ENCODE measurements at places on chromosomes 13 and 19. TPM values are rescaled to one million over a fixed set of nuclear protein-coding genes. Genes with fewer than 3 reads are reported as not detected.

Gene WBP4
- total RNA-seq, result 9.2 TPM

Gene TMEM150B
- total RNA-seq, result not detected

Gene MIR17HG
- 15.1 TPM for total RNA-seq

GRCh38 chr13:25111585-25111956, 15.6 kb downstream of the PABPC3 start:
- no peak overlapping the region for H3K27ac ChIP-seq
- H3K36me3 ChIP-seq, result no peaks in the 10 kb centered on the region
- no peak for DNase-seq
- H3K4me3 ChIP-seq, result no peak overlapping the region
- H3K27me3 ChIP-seq, result no peaks in the 10 kb centered on the region

- DNase-seq, result no peak
- no peak overlapping the region for H3K4me3 ChIP-seq
- H3K27ac ChIP-seq, result peak overlapping the region; percentile 20
Observed at GRCh38 chr19:40735013-40735771, 15.1 kb downstream of the ACTMAP start.

- peaks cover 9% of the 10 kb centered on the region for H3K4me1 ChIP-seq
- H3K4me3 ChIP-seq, result no peak overlapping the region
- no peak for DNase-seq
- no peak overlapping the region for H3K27ac ChIP-seq
Observed at GRCh38 chr13:109680288-109680687, 106.1 kb downstream of the IRS2 start.

GRCh38 chr19:8105471-8105870, 43.9 kb downstream of the FBN3 start:
- H3K4me1 ChIP-seq, result no peaks in the 10 kb centered on the region
- H3K27ac ChIP-seq, result no peak overlapping the region
- no peak for DNase-seq

GRCh38 chr13:112702986-112703379, 13.1 kb downstream of the ATP11A start:
- H3K27ac ChIP-seq, result peak overlapping the region; percentile 70
- H3K27me3 ChIP-seq, result no peaks in the 10 kb centered on the region
- peaks cover 1% of the 10 kb centered on the region for H3K36me3 ChIP-seq
- H3K4me3 ChIP-seq, result no peak overlapping the region
- H3K4me1 ChIP-seq, result peaks cover 49% of the 10 kb centered on the region

DNA sequence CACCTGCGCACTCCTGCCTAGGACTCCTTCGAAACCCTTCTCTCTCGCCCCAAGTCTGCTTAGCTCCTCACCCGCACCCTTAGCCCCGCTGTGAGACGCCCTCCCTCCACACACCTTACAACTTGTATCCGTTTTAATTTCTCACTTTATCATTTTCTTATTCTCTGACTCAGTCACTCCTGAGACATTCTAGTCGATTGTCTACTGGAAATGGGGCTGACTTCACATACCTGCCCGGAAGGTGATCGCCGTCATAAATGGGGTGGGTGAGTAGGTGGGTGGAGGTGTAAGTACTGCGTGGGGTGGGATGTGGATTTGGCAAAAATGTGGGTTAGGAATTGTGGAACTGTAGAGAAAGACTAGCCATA, 714 bp downstream of the NDFIP2 start:
- no peaks in the 10 kb centered on the region for H3K27me3 ChIP-seq
- DNase-seq, result no peak

All from mesothelial cell of epicardium (in vitro differentiated cells).